Upper lobe of left lung (tissue), 6 donors: ENCODE measurements at places on chromosomes 12 and 14. TPM values are rescaled to one million over a fixed set of nuclear protein-coding genes. Genes with fewer than 3 reads are reported as not detected.

Gene REM2
- total RNA-seq, result 1.1 TPM

Gene CCNT1
- total RNA-seq, result 28.8 TPM

Gene SMIM10L1
- total RNA-seq, result 8.2 TPM

Gene RDH16
- total RNA-seq, result 0.46 TPM

Gene SLC2A14
- total RNA-seq, result 0.17 TPM

Gene RIC8B
- total RNA-seq, result 10.3 TPM

Gene CCDC184
- total RNA-seq, result 0.79 TPM

Gene LRRC43
- total RNA-seq, result 13.6 TPM

- no peaks in the 10 kb centered on the region for H3K36me3 ChIP-seq
- H3K27me3 ChIP-seq, result no peaks in the 10 kb centered on the region
- no peak for DNase-seq
- no peak overlapping the region for H3K4me3 ChIP-seq
- H3K27ac ChIP-seq, result no peak overlapping the region
These were observed 509.2 kb downstream of the FLRT2 start for GRCh38 chr14:86039176-86039575.

GRCh38 chr12:130776857-130777339 lies 60.8 kb upstream of the RIMBP2 start:
- H3K27me3 ChIP-seq, result no peaks in the 10 kb centered on the region
- DNase-seq, result no peak
- H3K27ac ChIP-seq, result no peak overlapping the region
- no peak overlapping the region for H3K4me3 ChIP-seq
- peaks cover 4% of the 10 kb centered on the region for H3K36me3 ChIP-seq
- peaks cover 14% of the 10 kb centered on the region for H3K4me1 ChIP-seq

GRCh38 chr14:33464254-33464962 lies 486.5 kb downstream of the EGLN3 start:
- no peaks in the 10 kb centered on the region for H3K27me3 ChIP-seq
- no peaks in the 10 kb centered on the region for H3K4me1 ChIP-seq
- no peak overlapping the region for H3K4me3 ChIP-seq
- no peak overlapping the region for H3K27ac ChIP-seq
- H3K36me3 ChIP-seq, result no peaks in the 10 kb centered on the region

- H3K36me3 ChIP-seq, result no peaks in the 10 kb centered on the region
- peak overlapping the region; percentile 7 for H3K4me3 ChIP-seq
- peaks cover 64% of the 10 kb centered on the region for H3K4me1 ChIP-seq
- no peaks in the 10 kb centered on the region for H3K27me3 ChIP-seq
- peak overlapping the region; percentile 86 for H3K27ac ChIP-seq
These were observed 2.3 kb downstream of the PTMS start for GRCh38 chr12:6768437-6768914.

- H3K27ac ChIP-seq, result no peak overlapping the region
- H3K4me3 ChIP-seq, result no peak overlapping the region
- no peak for DNase-seq
- H3K4me1 ChIP-seq, result peaks cover 26% of the 10 kb centered on the region
- no peaks in the 10 kb centered on the region for H3K27me3 ChIP-seq
These were observed 48.3 kb downstream of the HNRNPC start for GRCh38 chr14:21220874-21221477.

GRCh38 chr12:24821691-24822090 lies 127.2 kb downstream of the BCAT1 start:
- H3K27ac ChIP-seq, result no peak overlapping the region
- H3K36me3 ChIP-seq, result no peaks in the 10 kb centered on the region
- no peaks in the 10 kb centered on the region for H3K4me1 ChIP-seq
- H3K4me3 ChIP-seq, result no peak overlapping the region

DNA sequence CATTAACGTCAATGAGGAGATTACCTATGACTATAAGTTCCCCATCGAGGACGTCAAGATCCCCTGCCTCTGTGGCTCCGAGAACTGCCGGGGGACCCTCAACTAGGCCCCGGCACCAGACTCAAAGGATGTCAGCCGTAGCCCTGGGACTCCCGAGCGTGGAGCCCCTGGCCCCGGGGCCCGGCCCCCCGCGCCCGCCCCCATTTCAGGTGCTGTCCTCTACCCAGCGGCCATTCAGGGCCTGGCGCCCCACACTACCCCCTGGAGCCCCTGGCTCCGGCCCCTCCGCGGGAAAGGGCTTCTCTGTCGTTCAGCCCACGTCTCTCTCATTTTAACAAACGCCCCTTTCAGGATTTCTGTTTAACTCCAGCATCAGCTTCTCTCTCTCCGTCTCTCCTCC lies 26.3 kb downstream of the SETD1B start:
- H3K27me3 ChIP-seq, result no peaks in the 10 kb centered on the region
- no peak overlapping the region for H3K4me3 ChIP-seq
- H3K4me1 ChIP-seq, result no peaks in the 10 kb centered on the region
- H3K36me3 ChIP-seq, result peaks cover 22% of the 10 kb centered on the region
- no peak for DNase-seq

- no peak for DNase-seq
- H3K27me3 ChIP-seq, result no peaks in the 10 kb centered on the region
- no peak overlapping the region for H3K4me3 ChIP-seq
- peaks cover 39% of the 10 kb centered on the region for H3K36me3 ChIP-seq
These were observed 3.1 kb downstream of the DDIT3 start for GRCh38 chr12:57517187-57517586.

DNA sequence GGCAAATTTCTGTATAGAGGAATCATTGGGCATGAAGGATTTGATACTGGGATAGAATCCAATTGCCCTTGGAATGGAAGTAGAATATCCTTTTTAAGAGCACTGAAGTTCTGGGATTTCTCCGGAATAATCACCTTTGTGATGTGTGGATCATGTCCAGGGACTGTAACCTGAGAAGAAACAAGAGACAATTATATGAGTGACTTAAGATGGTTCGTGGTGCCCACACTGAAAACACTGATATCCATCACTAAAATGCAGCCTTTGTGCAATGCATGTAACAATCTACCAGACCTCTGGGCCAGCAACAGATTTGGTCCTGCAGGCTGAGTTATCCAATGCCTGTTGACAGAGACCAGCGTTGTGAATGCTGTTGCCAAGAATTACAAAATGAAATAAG lies 48.5 kb downstream of the MDM2 start:
- H3K27me3 ChIP-seq, result no peaks in the 10 kb centered on the region
- no peak overlapping the region for H3K4me3 ChIP-seq
- no peak overlapping the region for H3K27ac ChIP-seq
- no peaks in the 10 kb centered on the region for H3K4me1 ChIP-seq
- peaks cover 21% of the 10 kb centered on the region for H3K36me3 ChIP-seq

GRCh38 chr12:97837401-97837800 lies 374.8 kb downstream of the RMST start:
- H3K27ac ChIP-seq, result no peak overlapping the region
- no peaks in the 10 kb centered on the region for H3K4me1 ChIP-seq

DNA sequence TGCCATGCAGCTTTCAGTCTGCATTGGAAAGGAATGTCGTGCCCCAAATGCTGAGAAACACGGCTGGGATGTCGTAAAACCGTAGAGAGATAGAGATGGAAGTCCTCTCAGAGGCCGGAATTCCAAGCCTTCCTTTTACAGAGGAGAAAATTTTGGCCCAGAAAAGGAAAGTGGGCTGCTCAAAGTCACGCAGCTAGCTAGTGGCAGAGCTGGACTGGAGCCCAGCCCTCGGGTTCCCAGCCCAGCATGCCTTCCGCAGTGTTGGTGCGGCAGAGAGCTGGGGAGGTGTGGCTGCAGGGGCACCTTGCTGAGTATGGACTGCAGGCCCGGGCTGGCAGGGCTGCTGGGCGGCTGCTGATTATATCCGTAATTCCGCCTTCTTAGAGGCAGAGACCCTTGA lies 50.3 kb downstream of the KCNA1 start:
- H3K4me1 ChIP-seq, result no peaks in the 10 kb centered on the region
- DNase-seq, result no peak
- H3K4me3 ChIP-seq, result no peak overlapping the region
- H3K36me3 ChIP-seq, result no peaks in the 10 kb centered on the region

- no peak overlapping the region for H3K27ac ChIP-seq
- no peaks in the 10 kb centered on the region for H3K27me3 ChIP-seq
These were observed 87.8 kb upstream of the ATXN7L3B start for GRCh38 chr12:74449872-74450271.

DNA sequence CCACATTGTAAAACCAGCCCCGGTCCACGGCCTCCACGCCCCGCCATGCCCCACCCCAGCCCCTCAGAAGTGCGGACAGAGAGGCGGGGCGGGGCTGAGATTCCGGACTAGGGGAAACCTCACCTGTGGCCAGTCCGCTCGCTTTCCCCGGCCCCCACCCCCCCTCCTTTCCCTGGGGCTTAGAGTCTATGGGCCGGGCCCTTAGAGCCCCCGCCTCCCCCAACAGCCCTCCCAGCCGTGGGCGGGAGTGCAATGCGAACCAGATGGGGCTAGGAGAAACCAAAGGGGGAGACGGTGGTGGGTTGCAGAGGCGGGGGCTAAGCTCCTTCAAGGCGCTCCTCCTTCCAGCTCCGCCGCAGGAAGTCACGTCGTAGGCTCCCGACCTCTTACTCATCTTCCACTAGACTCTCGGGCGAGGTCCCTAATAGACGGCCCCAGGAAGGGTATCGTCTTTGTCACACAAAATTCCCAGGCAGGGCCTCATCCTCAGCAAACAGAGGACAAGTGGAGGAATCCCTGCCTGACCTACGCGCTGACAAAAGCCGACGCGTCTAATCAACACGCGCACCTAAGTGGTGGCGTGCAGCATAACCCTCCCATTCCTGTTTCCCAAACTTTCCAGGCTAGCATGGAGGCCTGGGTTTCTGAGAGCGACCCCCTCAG lies 1.1 kb upstream of the NAB2 start:
- peak overlapping the region; percentile 65 for H3K4me3 ChIP-seq
- peaks cover 55% of the 10 kb centered on the region for H3K4me1 ChIP-seq
- peak overlapping the region; percentile 99 for H3K27ac ChIP-seq
- no peaks in the 10 kb centered on the region for H3K27me3 ChIP-seq
- peak; percentile 93 for DNase-seq
- H3K36me3 ChIP-seq, result peaks cover 18% of the 10 kb centered on the region

GRCh38 chr12:84016956-84017355 lies 895.6 kb downstream of the SLC6A15 start:
- no peak overlapping the region for H3K27ac ChIP-seq
- no peaks in the 10 kb centered on the region for H3K27me3 ChIP-seq
- H3K36me3 ChIP-seq, result no peaks in the 10 kb centered on the region
- H3K4me3 ChIP-seq, result no peak overlapping the region
- no peaks in the 10 kb centered on the region for H3K4me1 ChIP-seq

- H3K4me1 ChIP-seq, result peaks cover 16% of the 10 kb centered on the region
- no peak for DNase-seq
- H3K36me3 ChIP-seq, result no peaks in the 10 kb centered on the region
- no peaks in the 10 kb centered on the region for H3K27me3 ChIP-seq
- H3K4me3 ChIP-seq, result no peak overlapping the region
These were observed 1.9 kb downstream of the WSCD2 start for GRCh38 chr12:108131035-108131434.

GRCh38 chr12:105823810-105824209 lies 314.9 kb downstream of the NUAK1 start:
- H3K4me3 ChIP-seq, result no peak overlapping the region
- no peak for DNase-seq
- H3K36me3 ChIP-seq, result no peaks in the 10 kb centered on the region
- no peaks in the 10 kb centered on the region for H3K27me3 ChIP-seq

DNA sequence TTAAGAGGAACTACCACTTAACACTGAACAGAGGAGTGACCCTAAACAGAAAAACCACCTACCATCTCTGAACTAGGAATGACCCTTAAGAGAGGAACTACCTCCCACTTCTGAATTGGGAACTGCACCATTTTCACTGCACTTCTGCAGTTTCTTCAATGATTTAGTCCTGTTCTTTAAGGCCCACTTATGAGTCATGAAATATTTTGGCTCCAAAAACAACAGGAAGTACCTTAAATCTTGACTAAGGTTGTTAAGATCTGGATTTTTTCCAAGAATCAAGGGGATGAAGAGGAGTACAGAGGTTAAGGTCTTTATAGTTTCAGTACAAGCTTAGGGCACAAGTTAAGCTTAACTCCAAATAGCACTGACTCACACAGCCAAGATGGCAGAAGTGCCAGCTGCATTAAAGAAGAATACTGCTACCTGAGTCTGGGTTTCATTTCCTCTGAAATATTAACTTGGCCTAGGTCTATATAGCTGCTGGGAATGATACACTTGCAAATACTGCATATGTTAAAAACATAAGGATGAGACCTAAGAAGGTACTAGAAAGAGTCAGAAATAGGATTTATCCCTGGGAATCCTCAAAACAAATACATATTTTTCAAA lies 4.2 kb downstream of the NPC2 start:
- H3K36me3 ChIP-seq, result peaks cover 3% of the 10 kb centered on the region
- DNase-seq, result no peak
- H3K4me1 ChIP-seq, result peaks cover 22% of the 10 kb centered on the region
- H3K27ac ChIP-seq, result no peak overlapping the region
- no peak overlapping the region for H3K4me3 ChIP-seq

DNA sequence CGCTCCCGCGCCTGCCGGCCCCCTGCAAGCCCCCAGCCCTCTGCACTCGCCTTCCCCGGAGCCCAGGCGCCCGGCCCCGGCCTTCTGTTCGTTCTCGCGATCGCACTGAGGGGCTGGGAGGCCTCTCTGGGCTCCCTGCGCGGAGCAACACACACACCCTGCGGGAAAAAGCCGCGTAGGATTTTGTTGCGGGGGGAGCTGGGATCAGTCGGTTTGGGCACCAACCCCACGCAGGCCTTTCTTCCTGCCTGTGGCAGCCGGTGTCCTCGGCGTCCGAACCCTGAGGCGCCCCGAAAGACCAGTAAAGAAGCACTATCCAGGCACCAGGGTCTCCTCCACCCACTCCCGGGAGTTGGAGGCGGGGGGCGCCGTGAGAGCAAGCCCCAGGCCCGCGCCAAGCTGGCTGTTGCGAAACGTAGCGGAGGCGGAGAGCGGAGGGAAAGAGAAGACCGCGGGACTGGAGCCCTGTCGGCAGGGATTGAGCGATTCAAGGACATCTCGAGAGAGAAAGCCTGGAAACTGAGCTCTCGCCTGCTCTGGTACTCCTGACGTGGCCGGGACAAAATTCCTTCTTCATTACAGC lies 1.9 kb upstream of the HOXC5 start:
- no peak for DNase-seq
- no peak overlapping the region for H3K27ac ChIP-seq
- peaks cover 77% of the 10 kb centered on the region for H3K27me3 ChIP-seq
- no peaks in the 10 kb centered on the region for H3K36me3 ChIP-seq
- H3K4me1 ChIP-seq, result peaks cover 36% of the 10 kb centered on the region

- H3K4me3 ChIP-seq, result no peak overlapping the region
- no peaks in the 10 kb centered on the region for H3K36me3 ChIP-seq
- DNase-seq, result peak; percentile 48
- peaks cover 8% of the 10 kb centered on the region for H3K4me1 ChIP-seq
- H3K27ac ChIP-seq, result peak overlapping the region; percentile 57
These were observed 61.3 kb upstream of the RESF1 start for GRCh38 chr12:31897781-31898503.
